SIG-M5 (cell line): ENCODE measurements at places on chromosomes 3 and 15.

DNA sequence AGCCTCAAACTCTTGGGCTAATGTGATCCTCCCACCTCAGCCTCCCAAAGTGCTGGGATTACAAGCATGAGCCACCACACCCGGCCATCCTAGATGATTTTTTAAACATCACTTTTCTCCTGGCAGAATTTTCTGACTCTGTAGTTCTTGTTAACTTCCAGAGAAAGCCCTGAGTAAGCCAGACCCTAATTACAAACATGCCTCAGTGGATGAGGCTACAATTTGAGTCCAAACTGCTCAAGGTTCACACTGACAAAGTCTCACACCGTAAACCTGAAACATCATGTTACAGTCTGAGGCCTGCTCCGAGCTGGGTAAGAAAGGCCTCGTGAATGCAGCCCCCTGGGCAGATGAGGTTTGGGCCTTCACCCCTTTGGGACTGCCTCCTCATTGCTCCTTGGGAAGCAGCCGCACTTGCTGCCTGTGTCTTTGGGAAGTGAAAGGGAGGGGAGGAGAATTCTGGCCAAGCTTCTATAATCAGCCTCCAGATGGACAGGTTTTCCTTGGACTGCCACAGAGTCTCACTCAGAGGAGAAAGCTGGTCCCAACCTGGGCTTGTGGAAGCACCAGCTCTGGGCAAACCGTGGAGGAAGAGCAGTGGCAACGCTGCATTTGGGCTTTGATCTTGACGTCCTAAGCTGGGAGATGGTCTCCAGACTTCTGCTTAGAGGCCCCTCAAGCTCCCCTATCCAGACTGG lies 46.0 kb downstream of the CA12 start:
- DNase-seq, result no peak

DNA sequence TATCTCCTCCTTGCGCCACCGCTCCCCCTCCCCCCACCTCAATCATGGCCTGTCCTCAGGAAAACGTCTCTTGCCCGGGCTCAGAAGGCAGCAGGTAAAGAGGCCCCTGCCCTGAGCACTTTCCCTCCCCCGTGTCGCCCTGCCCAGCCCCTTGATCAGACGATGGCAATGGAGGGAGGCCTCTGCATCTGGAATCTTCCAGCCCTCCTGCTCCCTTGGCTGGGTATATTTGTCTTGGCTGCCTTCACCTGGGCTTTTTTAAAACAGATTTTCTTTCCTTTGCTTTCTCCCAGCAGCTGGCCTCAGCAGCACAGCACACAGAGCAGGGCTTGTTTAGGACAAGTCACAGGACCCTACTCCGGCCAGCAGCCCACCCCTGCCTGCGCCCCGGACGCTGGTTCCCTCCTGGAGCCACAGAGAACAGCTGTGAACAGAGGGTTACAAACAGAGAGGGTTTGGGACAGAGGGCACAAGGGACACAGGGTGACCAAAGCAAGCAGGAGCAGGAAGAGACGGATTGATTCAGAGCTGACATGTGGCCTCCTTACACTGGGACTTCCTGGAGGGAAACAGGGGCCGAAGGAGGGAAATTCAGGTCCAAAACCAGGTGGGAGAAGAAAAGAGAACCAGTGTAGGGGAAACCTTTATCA lies 78.7 kb downstream of the ISG20 start:
- DNase-seq, result no peak

- DNase-seq, result no peak
These were observed 61.3 kb downstream of the CRYBG3 start for GRCh38 chr3:97882975-97883598.

DNA sequence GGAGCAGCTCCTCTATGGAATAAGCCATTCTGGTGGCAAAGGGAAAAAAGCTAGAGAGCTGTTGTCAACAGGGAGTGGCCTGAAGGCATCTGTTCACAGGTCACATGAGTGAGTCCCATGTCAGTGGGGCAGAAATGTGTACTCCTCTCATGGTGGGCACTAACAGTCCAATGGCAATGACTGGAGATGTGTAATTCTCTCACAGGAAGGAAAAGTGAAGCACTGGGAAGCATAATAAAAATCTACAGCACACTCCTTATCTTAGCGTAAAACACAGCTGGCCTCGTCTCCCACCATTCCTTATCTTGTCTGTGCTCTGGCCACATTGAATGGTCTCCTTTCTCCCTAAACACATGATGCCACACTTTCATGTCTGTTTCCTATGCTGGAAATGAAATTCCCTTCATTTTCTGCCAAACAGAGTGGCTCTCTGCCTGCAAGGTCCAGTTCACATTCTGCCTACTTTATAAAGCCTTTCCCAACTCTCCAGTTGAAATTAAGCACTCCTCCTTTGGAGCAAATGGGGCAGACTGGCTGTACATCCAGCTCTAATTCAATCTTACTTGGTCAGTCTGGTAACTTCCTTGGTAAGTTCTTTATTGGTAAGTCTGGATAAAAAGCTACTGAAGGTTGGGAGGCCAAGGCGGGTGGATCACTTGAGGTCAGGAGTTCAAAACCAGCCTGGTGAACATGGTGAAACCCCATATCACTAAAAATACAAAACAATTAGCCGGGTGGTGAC lies 139.8 kb downstream of the RPL22L1 start:
- DNase-seq, result no peak

- DNase-seq, result no peak
These were observed 48.0 kb downstream of the EHHADH start for GRCh38 chr3:185205865-185206264.

GRCh38 chr15:67373971-67374370 lies 119.4 kb downstream of the IQCH start:
- DNase-seq, result no peak

DNA sequence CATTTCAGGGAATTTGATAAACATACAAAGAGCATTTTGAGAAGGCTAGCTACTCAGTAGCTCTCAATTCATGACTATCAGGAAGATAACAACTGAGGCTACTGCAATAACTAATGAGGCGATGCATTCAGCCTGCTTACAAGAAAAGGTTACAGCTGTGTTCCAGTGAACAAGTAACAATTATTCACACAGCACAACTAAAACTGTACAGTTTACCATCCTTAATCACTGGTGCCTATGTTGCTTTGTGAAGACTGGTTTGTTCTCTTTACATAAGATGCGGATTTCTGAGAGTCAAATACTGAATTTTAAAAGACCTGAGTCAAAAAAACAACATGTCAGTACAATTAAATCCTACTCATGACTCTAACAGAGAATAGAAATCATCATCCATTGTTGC lies 526.3 kb downstream of the OTOL1 start:
- no peak for DNase-seq
